ENCODE measurements at places on chromosomes 1 and 21. TPM values are rescaled to one million over a fixed set of nuclear protein-coding genes. Genes with fewer than 3 reads are reported as not detected.

DNA sequence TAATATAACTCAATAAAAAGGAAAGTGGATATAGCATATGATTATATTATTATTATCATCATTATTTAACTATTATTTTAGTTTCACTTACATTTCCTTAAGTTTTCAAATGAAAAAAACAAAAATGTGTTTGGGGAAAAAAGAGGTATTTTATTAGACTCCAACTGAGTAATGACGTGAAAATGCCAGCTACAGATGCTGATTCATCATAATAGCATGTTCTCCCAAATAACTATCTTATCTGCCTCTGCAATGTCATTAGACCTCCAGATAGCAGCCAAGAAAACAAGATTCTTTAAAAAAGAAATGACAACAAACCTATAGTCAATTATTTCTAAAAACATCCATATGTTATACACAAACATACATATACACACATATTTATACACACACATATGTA is 1071.9 kb upstream of the TMPRSS15 start:
- DNase-seq = no peak

GRCh38 chr1:118504867-118505266 is 319.8 kb upstream of the SPAG17 start:
- peak; percentile 91 for DNase-seq

DNA sequence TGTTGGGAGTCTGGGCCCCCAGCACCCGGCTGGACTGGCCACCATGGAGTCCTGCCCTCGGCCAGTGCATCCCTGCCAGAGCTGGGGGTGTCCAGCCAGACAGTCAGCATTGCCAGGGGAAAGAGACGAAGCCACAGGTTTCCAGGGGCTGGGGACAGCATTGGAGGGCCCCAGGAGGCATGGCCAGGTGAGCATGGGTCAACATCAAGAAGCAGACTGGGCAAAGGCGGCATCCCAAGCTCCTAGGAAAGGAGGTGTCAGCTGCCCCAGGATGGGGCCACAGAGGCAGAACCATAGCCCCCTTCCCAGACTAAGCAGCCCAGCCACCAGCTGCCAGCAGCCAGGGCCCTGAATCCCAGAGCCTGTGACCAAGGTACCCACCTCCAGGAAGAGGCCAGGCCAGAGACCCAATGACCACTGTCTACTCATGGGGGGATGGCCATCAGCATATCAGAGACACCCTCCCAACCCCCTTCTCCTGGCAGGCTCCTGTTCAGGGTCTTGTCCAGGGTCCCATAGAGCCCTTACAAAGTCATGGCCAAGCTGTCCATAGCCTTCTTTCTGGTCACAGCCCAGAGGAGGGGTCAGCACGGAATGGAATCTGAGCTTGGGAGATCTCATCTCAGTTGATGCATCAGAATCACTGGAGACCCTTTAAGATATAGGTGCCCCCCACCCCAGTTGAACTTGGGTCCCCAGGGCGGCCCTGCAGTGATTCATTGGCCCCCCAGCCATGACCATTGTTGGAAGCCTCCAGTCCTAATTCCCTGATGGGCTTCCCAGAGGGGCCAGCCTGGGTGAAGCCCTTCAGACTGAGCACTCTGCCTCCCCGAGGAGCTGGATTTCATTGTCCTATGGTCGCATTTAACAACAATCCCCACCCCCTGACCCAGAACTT is 32.5 kb downstream of the WNT3A start:
- no peak for DNase-seq

DNA sequence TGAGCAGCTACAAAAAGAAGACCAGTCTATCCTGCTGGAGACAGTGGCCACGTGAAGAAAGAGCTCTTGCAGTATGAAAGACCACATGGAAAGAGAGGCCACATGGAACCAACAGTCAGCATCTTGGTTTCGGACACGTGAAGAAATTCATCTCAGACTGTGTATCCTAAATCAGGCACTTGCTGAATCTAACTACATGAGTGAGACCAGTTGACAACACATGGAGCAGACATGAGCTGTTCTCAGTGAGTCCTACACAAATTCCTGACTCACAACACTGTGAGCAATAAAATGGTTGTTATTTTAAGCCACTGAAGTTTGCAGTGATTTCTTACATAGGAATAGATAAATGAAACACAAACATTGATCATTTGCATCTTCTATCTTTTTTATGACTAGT is 2.4 kb upstream of the TAF1A start:
- no peak for DNase-seq

GRCh38 chr1:17802945-17803344 is 47.8 kb downstream of the ACTL8 start:
- no peak for DNase-seq

DNA sequence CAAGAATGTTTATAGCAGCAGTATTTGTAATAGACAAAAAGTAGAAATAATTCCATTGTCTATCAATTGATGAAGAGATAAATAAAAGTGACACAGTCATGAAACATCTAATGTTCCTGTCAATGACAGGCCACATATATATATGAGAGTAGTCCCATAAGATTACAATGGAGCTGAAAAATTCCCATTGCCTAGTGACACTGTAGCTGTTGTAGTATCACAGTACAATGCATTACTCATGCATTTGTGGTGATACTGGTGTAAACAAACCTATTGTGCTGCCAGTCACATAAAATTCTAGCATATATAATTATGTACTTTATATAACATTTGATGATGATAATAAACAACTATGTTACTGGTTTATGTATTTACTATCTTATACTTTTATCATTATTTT is 141.9 kb upstream of the LYPLAL1 start:
- no peak for DNase-seq

GRCh38 chr1:32200226-32201010 is at the start of gene CCDC28B:
TSS of gene CCDC28B (plus strand) at chr1:32200595. CDS start at chr1:32201936, 1,341 bp downstream.
- peak; percentile 84 for DNase-seq

DNA sequence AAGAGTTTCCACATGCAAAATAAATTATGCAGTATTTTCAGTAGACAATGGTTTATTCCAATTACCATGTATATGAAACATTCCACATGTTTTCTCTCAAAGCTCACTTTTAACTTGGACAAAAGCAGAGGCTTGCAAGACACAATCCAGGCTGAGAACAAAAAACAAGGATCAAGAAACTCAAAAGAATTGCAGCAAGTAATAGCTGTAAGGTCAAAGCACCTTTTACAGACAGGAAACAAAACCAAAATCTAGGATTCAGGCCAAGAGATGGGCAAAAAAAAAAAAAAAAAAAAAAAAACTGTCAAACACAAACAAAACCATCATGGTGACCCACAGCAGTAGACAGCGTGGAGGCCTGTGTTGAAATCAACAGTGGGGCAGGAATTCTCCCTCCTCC is 9.3 kb downstream of the RGS1 start:
- peak; percentile 41 for DNase-seq

DNA sequence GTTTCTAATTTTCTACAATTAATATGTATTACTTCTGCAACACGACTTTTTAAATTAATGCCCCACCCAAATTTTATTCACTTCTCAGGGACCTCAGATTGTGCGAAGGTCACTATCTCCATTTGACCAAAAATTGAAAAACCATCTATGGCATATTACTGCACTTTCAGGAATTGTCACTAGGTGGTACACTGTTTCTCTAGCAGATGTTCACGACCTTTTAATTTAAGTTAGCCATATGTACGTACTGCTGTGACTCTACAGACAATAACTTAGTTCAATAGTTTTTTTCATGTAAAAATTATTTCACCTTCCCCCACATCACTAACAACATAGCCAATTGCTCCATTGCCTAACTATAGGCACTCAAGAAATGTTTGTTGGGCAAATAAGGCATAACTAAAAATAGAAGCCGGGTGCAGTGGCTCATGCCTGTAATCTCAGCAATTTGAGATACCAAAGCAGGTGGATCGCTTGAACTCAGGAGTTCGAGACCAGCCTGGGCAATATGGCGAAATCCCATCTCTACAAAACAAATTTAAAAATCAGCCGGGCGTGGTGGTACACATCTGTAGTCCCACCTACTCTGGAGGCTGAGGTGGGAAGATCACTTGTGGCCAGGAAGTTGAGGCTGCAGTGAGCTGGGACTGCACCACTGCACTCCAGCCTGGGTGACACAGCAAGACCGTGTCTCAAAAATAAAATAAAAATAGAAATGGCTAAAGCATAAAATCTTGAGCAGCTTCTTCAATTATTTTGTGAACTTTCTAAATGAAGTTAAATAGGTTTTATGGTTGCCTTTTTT is 75.7 kb upstream of the PKN2 start:
- peak; percentile 16 for DNase-seq

- DNase-seq = no peak
Observed at GRCh38 chr1:170067253-170067819, 7.2 kb downstream of the KIFAP3 start.

- no peak for DNase-seq
Observed at GRCh38 chr1:53548031-53548491, 88.9 kb downstream of the DMRTB1 start.

DNA sequence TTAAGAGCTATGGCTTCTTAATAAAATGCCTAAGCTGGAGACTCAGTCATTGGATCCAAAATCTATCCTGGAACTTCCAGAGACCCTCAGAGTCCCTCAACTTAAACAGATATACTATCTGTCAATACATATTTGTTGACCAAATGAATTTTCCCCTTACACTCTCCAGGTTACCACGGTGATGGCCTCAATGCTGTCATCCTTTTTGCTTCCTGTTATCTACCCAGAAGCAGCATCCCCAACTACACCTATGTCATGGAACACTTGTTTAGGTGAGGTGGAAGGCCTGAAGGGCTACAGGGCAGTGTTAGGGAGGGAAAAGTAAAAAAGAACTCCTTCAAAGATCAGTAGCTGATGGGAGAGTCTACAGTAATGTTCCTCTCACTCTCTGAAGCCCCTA is 4.4 kb upstream of the C1orf56 start:
- no peak for DNase-seq

- peak; percentile 57 for DNase-seq
Observed at GRCh38 chr21:32093646-32094462, 185.0 kb downstream of the MIS18A start.

DNA sequence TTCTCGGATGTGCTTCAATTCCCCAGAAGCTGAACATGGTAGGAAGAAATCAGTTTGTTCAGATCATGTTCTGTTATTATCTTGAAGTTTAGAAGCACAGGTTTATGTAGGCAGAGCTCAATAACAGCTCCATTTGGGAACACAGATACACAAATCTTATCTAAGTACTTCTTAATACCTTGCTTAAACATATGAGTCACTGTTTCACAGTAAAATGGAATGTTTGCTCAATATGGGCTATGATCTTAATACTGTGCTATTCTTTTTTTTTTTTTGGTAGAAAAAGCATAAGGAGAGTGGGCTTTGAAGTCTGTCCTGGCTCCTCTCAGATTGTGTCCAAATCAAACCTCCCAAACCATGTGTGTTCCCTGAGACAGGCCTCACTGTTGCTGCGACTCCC is 13.4 kb downstream of the PROK1 start:
- DNase-seq = no peak

GRCh38 chr1:24699628-24700027 is 45.6 kb upstream of the CLIC4 start:
- peak; percentile 35 for DNase-seq

DNA sequence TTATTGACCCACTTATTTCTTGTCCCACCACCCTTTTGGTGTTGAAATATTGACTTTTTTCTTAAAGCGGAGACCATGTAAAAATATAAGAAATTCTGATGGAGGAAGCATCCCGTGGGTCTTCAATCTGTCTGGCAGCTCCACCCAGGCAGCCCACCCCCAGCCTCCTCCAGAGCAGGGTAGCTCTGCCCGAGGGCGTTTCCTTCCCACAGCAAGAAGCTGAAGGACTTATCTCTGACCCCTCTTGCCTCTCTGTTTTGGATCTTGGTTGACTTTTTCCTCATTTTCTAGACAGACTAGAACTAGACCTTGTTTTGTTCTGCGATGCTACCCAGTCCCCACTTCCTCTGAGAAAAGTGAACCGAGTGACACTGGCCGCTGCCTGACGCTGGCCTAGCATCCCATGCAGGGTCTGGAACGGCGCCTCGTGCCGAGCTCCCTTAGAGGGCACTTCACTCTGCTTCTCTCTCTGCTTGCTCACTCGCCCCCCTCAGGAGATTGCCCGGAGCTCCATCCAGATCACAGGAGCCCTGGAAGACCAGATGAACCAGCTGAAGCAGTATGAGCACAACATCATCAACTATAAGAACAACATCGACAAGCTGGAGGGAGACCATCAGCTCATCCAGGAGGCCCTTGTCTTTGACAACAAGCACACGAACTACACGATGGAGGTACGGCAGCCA is 40.4 kb upstream of the MTR start:
- no peak for DNase-seq

GRCh38 chr1:151978922-151979321 is 14.7 kb downstream of the S100A10 start:
- no peak for DNase-seq

DNA sequence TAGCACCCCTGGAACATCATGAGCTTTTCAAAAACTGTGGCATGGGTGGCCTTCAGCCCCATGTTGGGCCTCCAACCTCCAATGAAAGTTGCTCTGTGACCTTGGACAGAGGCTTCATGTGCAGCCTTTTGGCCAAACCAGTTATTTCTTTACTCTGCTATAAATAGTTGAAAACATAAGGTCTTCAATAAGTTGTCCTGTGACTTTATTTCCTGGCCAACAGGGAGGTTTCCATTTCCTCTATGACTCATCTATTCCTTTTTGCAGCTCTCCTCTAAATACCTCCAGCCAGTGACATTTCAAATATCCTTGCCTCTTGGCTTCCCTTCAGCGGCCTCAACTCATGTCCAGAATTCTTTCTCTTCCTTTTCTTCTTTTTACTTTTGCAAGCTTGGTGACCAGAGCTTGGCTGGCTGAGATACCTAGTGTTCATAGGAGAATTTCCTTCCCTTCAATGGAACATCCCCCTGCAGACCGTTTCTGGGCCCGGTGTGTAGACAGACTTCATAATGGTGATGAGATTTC is 22.7 kb upstream of the TRIM67 start:
- peak; percentile 69 for DNase-seq

DNA sequence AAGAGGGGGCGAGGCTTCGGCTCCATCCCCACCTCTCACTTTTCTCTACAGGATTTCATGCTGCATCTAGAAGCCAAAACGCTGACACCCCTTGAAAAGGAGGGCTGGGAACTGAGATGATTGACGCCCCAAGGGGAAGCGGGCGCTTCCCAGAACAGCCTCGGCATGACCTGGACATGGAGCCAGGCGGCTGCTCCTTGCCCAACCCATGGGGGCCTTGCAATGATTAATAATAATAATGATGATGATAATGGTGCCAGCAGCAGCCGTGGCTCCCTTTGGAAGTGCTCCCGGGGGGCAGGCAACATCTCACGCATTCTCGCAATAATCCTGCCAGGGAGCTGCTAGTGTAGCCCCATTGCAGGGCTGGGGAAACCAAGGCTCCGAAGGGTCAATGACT is 78.2 kb downstream of the RAP1GAP start:
- no peak for DNase-seq

The TMCC2 gene
- total RNA-seq = 14.1 TPM

The ZBTB18 gene
- 64.6 TPM for total RNA-seq

The TAS1R1 gene
- total RNA-seq = 2.2 TPM

The OVAAL gene
- not detected for total RNA-seq

The GIPC2 gene
- total RNA-seq = 1.7 TPM

The PTPRU gene
- total RNA-seq = 42.5 TPM

The FNBP1L gene
- total RNA-seq = 57.0 TPM

The NIBAN1 gene
- total RNA-seq = 65.8 TPM

The HDGF gene
- 130 TPM for total RNA-seq

The TAS1R2 gene
- not detected for total RNA-seq

All from tongue (tissue), 3 donors.